ENCODE measurements at places on chromosomes 5 and 9. TPM values are rescaled to one million over a fixed set of nuclear protein-coding genes. Genes with fewer than 3 reads are reported as not detected.

ROPN1L gene
- 2.0 TPM for polyA plus RNA-seq

PGM5 gene
- 2.4 TPM for polyA plus RNA-seq

C5orf58 gene
- polyA plus RNA-seq = not detected

C9orf50 gene
- 3.5 TPM for polyA plus RNA-seq

PCDHA9 gene
- polyA plus RNA-seq = not detected

PRUNE2 gene
- 34.8 TPM for polyA plus RNA-seq

LARP1 gene
- polyA plus RNA-seq = 86.7 TPM

GARIN3 gene
- polyA plus RNA-seq = not detected

DOLK gene
- 10.5 TPM for polyA plus RNA-seq

PDCD1LG2 gene
- polyA plus RNA-seq = 0.31 TPM

IL4 gene
- polyA plus RNA-seq = not detected

AOPEP gene
- polyA plus RNA-seq = 26.0 TPM

ANKRD31 gene
- polyA plus RNA-seq = not detected

SLC6A7 gene
- polyA plus RNA-seq = 4.1 TPM

SLC46A2 gene
- not detected for polyA plus RNA-seq

SLC45A2 gene
- 0.15 TPM for polyA plus RNA-seq

NTNG2 gene
- polyA plus RNA-seq = 8.9 TPM

SLC27A4 gene
- polyA plus RNA-seq = 50.9 TPM

N4BP3 gene
- polyA plus RNA-seq = 8.8 TPM

PCDHA8 gene
- 0.22 TPM for polyA plus RNA-seq

PCA3 gene
- not detected for polyA plus RNA-seq

GPR151 gene
- not detected for polyA plus RNA-seq

APC gene
- polyA plus RNA-seq = 9.2 TPM

TMEM171 gene
- 2.1 TPM for polyA plus RNA-seq

NMUR2 gene
- polyA plus RNA-seq = not detected

ITGA2 gene
- 1.0 TPM for polyA plus RNA-seq

LHX3 gene
- 1.6 TPM for polyA plus RNA-seq

AMBP gene
- polyA plus RNA-seq = not detected

RASGEF1C gene
- 3.4 TPM for polyA plus RNA-seq

PKD2L2 gene
- not detected for polyA plus RNA-seq

PDE6A gene
- polyA plus RNA-seq = 1.5 TPM

EXOSC3 gene
- 38.9 TPM for polyA plus RNA-seq

Data from brain (organoid and tissue), 16 donors.